ENCODE measurements at places on chromosomes 6 and 20. TPM values are rescaled to one million over a fixed set of nuclear protein-coding genes. Genes with fewer than 3 reads are reported as not detected.

- peaks cover 27% of the 10 kb centered on the region for H3K36me3 ChIP-seq
- no peak overlapping the region for H3K27ac ChIP-seq
- H3K27me3 ChIP-seq, result no peaks in the 10 kb centered on the region
- H3K4me1 ChIP-seq, result peaks cover 72% of the 10 kb centered on the region
Measured at GRCh38 chr6:138948546-138949179, 39.4 kb downstream of the REPS1 start.

Gene REM1
- total RNA-seq, result not detected

DNA sequence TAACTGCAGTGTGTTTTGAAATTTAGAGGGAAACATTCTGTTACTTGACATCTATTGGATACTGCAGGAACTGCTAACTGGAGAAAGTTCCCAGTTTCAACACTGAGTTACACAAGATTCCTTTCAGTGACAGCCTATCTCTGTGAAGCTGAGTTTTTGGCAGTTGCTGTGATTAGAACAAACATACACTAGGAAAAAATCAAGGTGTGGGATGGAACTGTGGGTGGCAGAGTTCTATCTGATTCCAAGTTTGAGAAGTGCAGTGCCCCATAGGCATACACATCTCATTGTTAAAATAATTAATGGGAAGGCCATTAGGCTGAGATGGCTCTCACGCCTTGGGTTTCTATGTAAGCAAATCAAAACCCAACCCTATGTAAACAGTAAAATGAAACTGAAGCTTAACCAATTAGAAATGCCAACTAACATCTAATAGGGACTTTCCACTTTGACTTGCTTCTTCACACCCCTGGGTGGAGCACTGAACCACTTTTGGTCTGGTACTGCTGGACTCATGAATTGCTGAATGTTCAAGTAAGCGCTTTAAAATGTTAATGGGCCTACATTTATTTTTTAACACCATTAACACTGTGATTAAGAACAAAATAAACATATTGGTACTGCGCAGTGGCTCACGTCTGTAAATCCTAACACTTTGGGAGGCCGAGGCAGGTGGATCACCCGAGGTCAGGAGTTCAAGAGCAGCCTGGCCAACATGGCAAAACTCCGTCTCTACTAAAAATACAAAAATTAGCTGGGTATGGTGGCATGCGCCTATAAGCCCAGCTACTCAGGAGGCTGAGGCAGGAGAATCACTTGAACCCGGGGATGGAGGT is 55.2 kb upstream of the TBC1D7 start:
- H3K36me3 ChIP-seq, result peaks cover 9% of the 10 kb centered on the region
- no peak overlapping the region for H3K27ac ChIP-seq
- H3K4me1 ChIP-seq, result peaks cover 11% of the 10 kb centered on the region
- H3K4me3 ChIP-seq, result no peak overlapping the region
- H3K27me3 ChIP-seq, result no peaks in the 10 kb centered on the region

Gene LGSN
- total RNA-seq, result not detected

DNA sequence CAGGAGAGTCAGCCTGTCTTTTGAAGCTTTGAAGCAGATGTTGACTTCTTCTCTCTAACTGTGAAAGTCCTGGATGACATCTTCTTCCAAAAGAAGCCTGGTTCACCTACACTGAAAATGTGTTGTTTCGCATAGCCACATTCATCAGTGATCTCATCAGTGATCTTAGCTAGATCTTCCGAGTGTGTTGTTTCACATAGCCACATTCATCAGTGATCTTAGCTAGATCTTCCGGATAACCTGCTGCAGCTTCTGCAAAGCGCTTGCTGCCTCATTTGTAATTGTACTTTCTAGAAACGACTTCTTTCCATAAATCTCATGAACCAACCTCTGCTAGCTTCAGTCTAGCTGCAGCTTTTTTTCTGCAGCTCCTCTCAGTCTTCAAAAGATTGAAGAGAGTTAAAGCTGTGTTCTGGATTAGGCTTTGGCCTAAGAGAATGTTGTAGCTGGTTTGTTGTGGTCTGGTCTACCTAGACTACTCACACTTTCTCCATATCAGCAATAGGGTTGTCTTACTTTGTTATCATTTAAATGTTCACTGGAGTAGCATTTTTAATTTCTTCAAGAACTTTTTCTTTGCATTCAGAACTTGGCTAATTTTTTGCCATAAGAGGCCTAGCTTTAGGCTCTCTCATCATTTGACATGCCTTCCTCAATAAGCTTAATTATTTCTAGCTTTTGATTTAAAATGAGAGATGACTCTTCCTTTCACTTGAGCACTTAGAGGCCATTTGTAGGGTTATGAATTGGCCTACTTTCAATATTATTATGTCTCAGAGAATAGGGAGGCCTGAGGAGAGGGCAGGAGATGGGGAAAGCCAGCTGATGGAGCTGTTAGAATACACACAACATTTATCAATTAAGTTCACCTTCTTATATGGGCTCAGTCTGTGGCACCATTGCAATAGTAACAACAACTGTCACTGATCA is 48.7 kb upstream of the EXOC2 start:
- H3K4me3 ChIP-seq, result no peak overlapping the region
- peaks cover 8% of the 10 kb centered on the region for H3K4me1 ChIP-seq
- H3K27me3 ChIP-seq, result peaks cover 8% of the 10 kb centered on the region
- peak overlapping the region; percentile 53 for H3K27ac ChIP-seq

Gene PREX1
- 36.5 TPM for total RNA-seq

DNA sequence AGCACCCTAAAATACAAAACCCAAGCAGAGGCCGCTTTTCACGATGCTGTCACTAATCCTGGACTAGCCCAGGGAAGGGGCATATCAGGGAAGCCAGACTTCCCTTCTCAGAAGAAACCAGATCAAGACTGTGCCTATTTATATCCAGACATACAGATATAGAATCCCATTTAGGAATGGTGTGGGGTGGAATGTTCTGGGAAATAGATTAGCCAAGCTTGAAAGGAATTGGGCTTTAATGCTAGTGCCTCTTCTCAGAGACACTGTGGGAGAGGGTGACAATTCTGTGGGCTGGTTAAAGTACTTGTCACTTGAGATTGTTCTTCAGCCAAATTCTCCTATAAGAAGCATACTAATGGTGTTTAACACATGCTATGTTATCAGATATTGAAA is 45.5 kb downstream of the SNAP25 start:
- no peak overlapping the region for H3K27ac ChIP-seq
- H3K4me3 ChIP-seq, result no peak overlapping the region
- no peaks in the 10 kb centered on the region for H3K27me3 ChIP-seq
- DNase-seq, result no peak

DNA sequence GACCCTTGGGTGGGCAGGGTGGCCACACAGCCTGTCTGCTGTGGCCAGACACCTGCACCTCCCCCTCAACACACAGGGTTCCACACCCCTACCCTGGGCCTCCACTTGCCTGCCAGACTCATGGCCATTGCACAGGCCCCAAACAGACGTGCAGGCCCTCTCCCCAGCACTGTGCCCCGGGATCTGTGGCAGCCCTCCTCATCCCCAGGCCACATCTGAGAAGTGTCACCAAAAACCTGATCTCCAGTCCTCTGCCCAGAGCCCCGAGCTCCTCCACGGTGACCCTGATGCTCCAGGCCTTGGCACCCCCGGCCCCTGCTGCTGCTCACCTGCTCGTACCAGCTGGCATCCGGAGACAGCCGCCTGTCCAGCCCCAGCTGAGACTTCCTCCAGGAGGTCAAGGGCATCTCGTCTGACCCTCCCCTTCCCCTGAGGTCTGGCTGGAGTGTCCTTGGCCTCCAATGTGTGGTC is 160.1 kb downstream of the DLL1 start:
- no peak overlapping the region for H3K27ac ChIP-seq
- no peaks in the 10 kb centered on the region for H3K4me1 ChIP-seq
- H3K36me3 ChIP-seq, result no peaks in the 10 kb centered on the region
- no peak for DNase-seq
- no peak overlapping the region for H3K4me3 ChIP-seq

Gene LY6G6C
- not detected for total RNA-seq

Gene PPIL1
- 45.9 TPM for total RNA-seq

Gene AK9
- total RNA-seq, result 5.2 TPM

Gene RNF114
- total RNA-seq, result 47.5 TPM

Gene RIMS4
- total RNA-seq, result not detected

- H3K27me3 ChIP-seq, result no peaks in the 10 kb centered on the region
- no peaks in the 10 kb centered on the region for H3K4me1 ChIP-seq
Measured at GRCh38 chr20:25279403-25279802, 31.5 kb downstream of the PYGB start.

Gene SIRPA
- total RNA-seq, result not detected

Gene ULBP1
- 2.7 TPM for total RNA-seq

- DNase-seq, result no peak
- no peak overlapping the region for H3K4me3 ChIP-seq
- peaks cover 9% of the 10 kb centered on the region for H3K27me3 ChIP-seq
- H3K36me3 ChIP-seq, result no peaks in the 10 kb centered on the region
- H3K27ac ChIP-seq, result no peak overlapping the region
Measured at GRCh38 chr6:131741688-131742393, 31.0 kb upstream of the CTAGE9 start.

DNA sequence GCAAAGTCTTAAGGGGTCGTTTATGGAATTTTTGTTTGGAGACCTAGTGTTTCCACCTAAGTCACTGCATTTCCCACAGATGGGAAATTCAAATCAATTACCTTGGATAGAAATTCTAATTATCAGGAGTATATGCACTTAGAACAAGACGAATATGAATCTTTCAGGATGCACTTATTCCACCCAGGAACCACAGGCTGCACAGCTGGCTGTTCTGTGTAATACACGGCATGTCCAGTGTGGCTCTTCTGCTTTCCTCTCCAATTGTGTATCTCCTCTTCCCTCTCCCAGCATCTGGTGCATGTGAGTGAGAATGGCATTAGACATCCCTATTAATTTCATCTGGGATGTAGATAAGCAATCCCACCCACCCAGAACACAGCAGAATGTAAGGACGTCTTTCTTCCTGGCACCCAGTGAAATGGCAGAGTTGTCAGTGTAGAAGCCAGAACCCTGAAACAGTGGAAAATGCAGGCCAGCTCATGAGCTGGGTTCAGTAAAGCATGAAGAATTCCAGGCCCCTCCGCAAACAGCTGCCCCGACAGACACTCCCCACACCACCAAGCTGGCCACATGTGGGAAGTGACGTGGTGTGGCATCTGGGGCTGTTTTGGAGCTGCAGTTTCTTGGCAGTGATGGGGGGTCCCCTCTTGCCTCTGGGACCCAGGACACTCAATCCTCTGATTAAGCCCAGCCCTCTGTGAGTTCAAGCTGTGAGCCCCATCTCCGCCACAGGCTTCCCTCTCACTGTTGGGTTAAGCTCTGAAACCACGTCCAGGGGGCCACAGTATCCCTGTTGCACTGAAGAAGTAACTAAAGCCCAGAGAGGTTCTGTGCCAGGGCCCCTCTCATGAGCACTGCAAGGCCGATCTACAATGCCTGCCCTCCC is 180.1 kb upstream of the CST7 start:
- H3K4me1 ChIP-seq, result peaks cover 7% of the 10 kb centered on the region
- H3K27me3 ChIP-seq, result peaks cover 17% of the 10 kb centered on the region
- no peak for DNase-seq
- no peaks in the 10 kb centered on the region for H3K36me3 ChIP-seq

DNA sequence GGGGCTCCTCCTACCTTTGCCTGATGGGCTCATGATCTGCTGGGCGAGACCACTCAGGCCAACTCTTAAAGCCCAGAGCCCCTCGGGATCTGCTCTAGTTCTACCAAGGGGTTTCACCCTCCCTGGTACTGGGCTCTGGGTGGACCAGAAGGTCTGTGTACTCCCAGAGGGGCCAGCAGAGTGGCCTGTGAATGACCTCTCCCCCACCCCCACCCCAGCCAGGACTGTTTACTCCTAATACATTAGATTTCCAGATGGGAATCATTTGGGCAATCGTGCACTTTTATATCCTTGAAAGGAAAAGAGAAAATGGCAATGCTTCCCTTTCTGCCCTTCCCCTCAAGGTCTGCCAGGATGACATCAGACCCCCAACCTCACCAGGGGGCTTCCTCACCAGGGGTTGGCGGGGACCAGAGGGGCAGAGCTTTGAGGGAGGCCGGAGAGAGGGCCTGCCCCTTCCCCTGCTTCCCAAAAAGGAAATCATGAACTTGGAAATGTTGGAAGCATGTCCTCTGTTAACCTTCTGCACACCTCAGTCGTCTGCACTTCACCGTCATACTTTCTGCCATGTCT is 37.1 kb upstream of the PMEPA1 start:
- H3K27ac ChIP-seq, result no peak overlapping the region
- no peak overlapping the region for H3K4me3 ChIP-seq
- H3K4me1 ChIP-seq, result peaks cover 15% of the 10 kb centered on the region
- H3K27me3 ChIP-seq, result peaks cover 24% of the 10 kb centered on the region
- no peak for DNase-seq

DNA sequence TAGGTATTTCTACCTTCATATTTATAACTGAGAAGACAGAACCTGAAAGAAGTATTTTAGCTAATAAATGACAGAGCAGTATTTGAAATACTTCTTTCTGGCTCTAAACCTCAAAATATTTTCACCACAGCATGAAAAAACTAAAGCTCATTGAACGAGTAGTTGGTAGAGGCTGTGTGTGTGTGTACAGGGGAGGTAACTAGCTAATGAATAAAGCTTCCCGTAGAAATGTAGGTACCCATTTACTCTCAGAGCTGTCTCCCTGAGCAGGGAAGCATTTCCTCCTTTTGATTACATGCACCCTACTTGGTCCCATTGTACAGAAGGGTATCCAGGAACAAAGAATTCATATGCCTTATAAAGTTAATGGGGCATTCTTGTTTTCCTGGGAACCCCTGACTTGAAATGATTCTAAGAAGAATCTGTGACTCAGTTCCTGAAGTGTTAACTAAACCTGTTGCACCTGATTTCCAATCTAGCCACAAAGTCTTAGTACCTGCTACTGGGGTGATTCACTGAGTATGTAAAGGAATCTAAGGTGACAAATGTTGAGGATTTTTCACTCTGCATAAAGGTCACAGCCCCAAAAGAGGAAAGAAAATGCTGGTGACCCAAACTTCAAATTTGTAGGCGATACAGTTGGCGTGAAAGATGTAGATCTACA is 12.5 kb downstream of the CRYBG1 start:
- DNase-seq, result no peak
- peaks cover 12% of the 10 kb centered on the region for H3K4me1 ChIP-seq
- peak overlapping the region; percentile 78 for H3K27ac ChIP-seq
- no peak overlapping the region for H3K4me3 ChIP-seq

Gene MED23
- total RNA-seq, result 26.0 TPM

DNA sequence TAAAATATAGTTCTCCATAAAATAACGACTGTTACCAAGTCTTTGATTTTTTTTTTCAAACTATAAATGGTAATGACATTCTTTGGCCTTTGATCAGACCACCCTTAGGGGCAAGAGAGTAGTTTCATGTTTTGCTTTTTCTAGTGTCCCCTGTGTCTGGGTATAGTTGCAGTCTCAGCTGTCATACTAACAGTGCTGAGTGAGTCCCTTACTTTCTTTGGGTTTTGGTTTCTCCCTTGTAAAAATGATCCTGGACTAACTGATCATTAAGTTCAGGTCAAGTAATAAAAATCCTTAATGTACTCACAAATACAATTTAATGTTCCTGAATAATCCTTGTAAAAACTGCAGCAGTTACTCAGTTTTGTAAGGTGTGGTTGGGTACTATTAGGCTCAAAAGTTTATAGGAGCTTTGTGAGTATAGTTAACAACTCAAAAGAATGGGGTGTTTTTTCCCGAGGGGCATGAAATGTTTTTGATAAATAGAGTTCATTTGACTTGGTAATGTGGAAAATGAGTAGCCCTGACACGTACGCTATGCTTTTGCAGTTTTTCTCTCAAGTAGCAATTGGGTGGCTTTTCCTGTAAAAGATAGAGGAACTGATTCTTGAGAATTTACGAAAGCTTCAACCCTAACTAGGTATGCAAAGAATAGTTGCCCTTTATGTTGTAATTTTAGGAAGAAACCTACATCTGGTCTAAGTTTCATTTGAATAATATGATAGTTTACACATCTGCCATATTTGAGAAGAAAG is 6.2 kb downstream of the PTPN1 start:
- no peak for DNase-seq
- H3K27me3 ChIP-seq, result no peaks in the 10 kb centered on the region
- peak overlapping the region; percentile 99 for H3K4me3 ChIP-seq
- H3K27ac ChIP-seq, result peak overlapping the region; percentile 99
- H3K4me1 ChIP-seq, result peaks cover 93% of the 10 kb centered on the region
- peaks cover 53% of the 10 kb centered on the region for H3K36me3 ChIP-seq
